ENCODE measurements at places on chromosomes 3 and 15.

- no peak for DNase-seq
These were observed 60.5 kb upstream of the SEC22A start for GRCh38 chr3:123141276-123141675.

GRCh38 chr3:23776352-23776891 is 29.3 kb upstream of the UBE2E1 start:
- no peak for DNase-seq

DNA sequence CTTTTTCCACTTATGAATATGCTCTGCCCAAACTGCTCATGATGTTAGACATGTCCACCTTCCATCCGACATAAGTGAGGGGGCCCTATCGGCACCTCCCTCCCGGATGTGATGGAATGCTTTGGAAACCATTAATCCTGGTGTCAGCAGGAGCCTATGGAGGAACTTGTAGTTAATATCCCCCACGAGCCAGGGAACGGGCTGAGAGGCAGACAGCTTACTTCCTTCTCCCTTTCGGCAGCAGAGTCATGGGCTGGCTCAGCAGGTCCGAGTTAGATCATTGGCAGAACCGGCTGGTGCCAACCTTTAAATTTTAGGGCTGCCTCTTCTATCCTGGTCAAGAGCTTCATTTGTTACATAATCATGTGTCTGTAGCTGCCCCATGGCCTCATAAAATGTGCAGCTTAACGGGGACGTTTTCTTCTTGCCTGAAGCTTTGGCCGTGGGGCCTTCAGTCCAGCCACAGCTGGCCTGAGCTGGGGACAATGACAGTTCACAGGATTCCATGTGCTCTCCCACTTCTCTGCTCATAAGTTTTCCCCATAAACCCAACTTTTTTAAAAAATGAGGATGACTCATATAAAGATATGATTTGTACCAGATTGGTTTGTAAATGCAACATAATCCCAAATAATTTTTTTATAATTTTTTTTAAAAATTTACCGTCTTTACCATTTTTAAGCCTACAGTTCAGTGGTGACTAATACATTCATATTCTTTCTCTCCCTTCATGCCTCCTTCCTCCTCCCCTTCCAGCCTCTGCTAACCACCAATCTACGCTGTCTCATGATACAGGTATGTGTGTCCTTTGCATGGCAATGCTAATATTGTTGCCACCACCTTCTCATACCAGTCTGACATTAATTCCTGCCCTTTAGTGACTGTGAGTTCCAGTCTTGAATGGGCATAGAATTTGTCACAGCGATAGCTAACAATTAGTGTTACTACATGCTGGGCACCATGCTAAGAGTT is 62.2 kb upstream of the RGMA start:
- no peak for DNase-seq

DNA sequence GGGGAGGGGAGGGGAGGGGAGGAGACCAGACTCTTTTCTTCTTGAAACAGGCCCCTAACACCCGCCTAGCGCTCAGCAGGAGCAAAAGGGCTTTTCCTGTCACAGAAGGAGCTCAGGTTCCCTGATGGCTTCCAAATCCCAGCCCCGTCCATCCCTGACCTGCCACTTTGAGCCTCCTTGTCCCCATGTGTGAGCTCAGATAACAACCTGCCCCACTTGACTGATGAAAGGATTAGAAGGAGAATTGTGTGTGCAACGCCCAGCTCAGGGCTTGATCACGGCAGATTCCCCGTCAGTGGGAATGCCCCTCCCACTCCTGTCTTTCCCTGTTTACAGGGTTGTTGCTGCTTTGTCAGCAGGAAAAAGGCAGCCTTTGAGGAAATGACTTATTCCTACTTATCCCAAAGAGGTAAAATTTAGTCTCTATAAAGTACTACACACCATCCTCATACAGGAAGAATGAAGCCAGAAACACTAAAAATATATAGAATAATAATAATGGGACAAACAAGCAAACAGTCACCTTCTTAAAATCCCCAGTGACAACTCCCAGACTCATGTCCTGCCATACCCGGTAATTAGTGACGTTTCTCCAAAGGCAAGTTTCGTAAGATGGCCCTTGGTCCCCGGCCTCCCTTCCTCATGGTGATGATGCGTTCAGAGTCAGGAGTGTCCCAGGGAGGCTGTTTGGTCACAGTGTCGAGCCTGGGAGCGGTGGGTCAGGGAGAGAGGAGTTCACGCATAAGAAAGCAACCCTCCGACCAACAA is 6.1 kb upstream of the LRRC15 start:
- no peak for DNase-seq

DNA sequence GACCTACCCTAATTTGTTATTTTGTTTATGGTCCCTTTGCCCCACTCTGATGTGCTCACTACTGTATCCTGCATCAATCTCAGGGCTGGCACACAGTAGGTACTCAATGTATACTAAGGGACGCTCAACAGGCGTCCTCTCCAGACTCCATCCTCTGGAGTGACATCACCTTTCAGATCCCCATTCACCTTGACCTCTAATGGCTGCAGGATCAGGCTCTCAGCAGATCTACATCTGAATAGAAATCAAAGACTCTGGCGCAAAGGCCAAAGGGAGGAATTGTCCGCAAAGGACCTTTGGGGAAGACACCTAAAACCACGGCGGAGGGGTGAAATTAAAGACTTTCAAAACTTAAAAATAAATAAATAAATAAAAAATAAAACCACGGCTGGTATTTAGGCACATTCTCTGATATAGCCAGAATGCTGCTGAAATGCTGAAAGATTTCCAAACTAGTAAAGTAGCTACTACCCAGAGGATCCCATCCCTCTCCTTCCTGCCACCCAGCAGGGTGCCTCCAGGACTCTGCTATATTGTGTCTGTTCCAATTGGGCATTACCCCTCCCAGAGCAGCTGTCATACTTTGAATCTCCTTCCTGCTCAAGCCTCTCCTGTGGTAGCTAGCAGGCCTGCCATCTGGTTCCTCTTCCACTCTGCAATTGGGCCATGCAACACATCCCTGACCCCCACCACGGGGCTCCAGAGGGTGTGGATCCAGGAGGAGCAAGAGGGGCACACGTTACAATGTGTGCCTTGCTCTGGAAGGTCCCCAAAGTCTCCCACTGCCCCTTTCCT is 6.1 kb downstream of the SHF start:
- DNase-seq = no peak
